ENCODE measurements at places on chromosomes 3 and 15.
A peak's percentile ranks its signal among the peaks of the same experiment; 100 is the strongest.

DNA sequence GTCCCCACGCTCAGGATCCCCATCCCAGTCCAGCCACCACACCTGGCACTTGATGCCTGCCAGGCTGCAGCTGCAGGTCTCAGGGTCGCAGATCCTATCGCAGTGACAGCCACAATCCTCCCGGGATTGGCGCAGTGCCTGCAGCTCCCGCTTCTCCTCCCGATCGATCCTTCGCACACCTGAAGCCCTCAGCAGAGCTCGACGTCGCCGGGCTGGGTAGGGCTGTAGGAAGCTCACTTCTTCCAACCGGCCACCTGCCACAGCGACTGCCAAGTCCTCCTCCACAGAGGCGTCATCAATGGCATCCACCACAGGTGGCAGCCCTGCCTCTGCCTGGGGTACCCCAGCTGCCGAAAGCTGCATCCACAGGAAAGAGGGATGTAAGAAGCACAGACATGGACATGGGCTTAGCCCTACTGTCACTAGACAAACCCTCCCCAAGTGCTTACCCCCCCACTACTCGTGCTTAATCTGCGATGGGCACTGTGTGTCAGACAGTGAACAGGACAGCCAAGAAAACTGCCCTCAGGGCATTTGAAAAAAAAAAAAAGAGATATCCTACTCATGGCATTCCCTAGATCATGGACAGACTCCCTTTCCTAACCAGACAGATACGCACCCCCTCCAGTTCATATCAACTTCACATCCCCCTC, 9.2 kb downstream of the CSRNP1 start:
- DNase-seq, result no peak

- no peak for DNase-seq
These were observed 81.4 kb downstream of the MBNL1 start for GRCh38 chr3:152350139-152350538.

DNA sequence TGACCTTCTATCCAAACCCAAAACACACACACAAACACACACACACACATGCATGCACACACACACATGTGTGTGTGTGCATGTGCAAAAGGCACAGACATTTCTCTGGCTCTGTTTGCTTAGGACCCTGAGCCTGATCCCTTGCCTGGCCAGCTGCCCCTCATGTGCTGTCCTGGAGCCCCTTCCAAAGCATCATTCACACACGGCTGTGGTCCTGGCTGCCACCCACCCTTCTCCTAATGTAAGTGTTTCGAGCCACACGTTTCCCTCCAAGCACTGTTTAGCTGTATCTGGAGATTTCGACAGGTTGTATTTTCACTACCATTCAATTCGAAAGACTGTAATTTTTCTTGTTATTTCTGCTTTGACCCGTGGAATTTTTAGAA, 45.8 kb upstream of the KLF13 start:
- DNase-seq, result no peak

DNA sequence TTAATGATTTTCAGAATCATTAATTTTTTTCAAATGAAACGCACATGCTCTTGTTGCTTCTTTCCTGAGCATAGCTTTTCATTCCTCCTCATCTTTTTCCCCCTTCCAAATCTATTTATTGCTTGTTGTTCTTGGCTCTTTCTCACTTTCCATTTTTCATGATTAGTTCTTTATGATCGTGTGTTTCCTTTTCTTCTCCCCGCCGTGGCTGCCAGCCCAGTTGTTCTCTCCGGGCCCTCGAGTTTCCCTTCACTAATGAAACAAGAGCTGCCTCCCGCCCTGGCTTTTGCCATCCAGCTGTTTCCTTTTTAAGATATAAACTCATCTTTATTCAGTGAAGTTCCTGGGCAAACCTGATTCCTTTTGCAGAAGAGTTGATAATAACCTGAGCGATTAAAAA, 170.2 kb upstream of the NR2F2 start:
- peak; percentile 20 for DNase-seq

DNA sequence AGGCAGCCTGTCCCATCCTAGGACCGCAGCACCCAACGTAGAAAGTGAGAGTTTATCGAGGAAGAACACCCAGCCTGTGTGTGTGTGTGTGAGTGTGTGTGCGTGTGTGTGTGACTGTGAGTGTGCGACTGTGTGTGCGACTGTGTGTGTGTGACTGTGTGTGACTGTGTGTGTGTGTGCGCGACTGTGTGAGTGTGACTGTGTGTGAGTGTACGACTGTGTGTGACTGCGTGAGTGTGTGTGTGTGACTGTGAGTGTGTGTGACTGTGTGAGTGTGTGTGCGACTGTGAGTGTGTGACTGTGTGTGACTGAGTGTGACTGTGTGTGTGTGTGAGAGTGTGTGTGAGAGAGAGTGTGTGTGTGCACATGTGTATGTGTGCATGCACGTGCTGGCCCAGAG, 15.1 kb upstream of the DLL4 start:
- no peak for DNase-seq

DNA sequence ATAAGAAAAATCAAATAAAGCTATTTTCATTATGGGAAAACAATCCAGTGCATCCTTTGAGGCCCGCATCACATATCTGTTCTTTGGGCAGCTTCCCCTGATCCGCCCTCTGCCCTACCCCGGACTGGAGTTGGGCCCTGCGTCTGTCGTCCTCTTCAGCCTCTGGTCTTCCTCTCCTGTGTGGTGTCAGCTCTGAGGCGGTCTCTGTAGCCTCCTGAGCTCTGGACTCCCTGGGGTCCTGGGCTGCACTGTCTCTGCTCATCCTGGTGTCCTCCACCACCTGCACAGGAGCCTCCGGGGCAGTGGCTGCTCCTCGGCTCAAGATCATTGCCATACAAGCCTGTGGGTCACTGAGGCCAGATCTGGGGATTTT, 7.4 kb upstream of the SNX22 start:
- DNase-seq, result no peak

DNA sequence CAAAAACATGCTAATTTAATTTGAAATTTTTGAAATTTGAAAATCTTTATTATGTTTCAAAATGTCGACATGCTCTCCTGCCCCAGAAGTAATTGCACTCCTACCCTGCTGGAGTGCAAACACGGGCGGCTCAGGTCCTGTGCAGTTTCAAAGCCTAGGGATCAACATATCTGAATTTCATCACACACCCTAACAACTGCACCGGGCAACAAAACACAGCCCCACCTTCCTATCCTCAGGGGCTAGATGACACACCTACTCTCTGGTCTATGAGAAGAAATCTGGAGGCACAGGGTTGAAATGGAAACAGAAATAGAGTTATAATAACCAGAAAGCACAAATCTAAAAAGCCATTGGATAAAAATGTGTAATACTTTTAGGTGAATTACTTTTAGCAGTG, 61.4 kb downstream of the BFSP2 start:
- DNase-seq, result no peak

DNA sequence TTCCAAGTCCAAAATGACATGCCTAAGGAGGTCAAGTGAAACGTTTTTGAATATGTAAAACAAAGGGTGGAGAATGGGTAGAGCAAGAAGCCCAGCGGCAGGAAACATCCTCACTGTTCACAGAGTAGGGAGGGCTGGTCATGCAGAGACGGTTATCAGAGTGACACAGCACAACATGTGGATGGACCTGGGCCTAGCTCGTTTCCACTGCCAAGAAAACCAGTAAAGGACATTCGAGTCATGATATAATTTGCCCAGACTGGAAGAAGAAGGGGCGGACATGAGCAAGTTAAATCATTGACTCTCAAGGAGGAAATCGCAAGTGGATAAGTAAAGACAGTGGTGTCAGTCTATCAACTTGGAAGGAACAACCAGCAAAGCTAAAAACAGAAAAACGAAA, 89.3 kb downstream of the LRIG1 start:
- no peak for DNase-seq

- no peak for DNase-seq
These were observed 21.4 kb downstream of the NOX5 start for GRCh38 chr15:69035918-69036258.

- no peak for DNase-seq
These were observed 2.5 kb upstream of the PCSK6 start for GRCh38 chr15:101491734-101492640.

- DNase-seq, result no peak
These were observed 1153.3 kb downstream of the ROBO1 start for GRCh38 chr3:78614486-78614885.

DNA sequence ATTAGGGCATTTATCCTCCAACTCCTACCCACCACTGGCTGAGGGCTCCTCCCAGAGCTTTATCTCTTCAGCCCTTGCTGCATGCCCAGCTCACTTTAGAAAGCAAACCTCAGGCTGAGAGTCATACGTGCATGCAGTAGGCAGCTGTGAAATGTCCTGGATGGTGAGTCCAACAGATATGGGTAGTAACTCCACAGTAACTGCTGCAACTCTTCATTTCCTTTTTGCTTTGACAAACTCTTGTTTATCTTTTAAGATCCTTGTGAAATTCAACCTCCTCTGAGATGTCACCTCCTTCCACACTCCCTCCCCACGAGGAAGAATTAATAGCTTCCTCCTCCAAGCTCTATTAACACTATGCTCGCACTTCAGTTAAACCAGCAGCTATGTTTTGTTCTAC, 35.9 kb upstream of the CTNNB1 start:
- DNase-seq, result no peak

- no peak for DNase-seq
These were observed 123.7 kb downstream of the ASB7 start for GRCh38 chr15:100726070-100726420.

DNA sequence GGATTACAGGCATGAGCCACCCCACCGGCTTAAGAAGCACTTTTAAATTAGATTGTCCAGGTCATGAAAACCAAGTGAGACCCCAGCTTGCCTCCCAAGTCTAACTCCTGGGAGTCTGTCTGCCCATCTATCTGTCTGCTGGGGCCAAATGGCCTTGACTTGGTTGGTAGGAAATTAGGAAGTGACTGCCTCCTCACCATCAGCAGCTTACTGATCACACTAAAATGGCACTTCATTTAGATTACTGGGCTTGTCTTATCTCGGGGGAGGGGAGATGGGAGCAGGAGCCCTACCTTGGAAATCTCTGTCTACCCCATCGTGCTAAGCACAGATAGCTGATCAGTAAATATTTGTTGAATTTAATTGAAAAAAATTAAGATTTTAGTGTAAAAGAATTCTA, 5.6 kb upstream of the LRRC2 start:
- DNase-seq, result no peak

GRCh38 chr15:44183363-44183762, 11.7 kb downstream of the FRMD5 start:
- peak; percentile 9 for DNase-seq

- DNase-seq, result no peak
These were observed 25.1 kb downstream of the RLBP1 start for GRCh38 chr15:89196241-89196640.

DNA sequence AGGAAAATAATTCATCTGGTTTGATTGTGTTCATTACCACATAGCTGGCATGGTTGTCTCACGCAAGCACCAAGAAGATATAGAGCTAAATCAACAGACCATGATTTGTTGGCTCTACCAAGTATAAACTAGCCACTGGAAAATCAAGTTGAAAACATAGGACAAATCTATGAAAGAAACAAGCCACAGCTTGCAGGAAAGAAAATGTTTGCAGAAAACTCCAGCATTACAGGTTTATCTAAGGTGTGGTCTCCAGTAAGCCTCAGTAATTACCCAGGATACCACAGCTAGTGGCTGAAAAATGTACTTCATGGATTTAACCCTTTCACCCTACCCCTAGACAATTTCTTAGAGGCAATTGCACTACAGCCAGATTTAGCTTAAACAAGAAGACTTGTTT, 340.6 kb downstream of the SOX2 start:
- no peak for DNase-seq

GRCh38 chr3:188507244-188507720, 353.3 kb downstream of the LPP start:
- DNase-seq, result peak; percentile 77

- DNase-seq, result peak; percentile 59
These were observed 220.0 kb downstream of the FAM43A start for GRCh38 chr3:194905696-194906095.

DNA sequence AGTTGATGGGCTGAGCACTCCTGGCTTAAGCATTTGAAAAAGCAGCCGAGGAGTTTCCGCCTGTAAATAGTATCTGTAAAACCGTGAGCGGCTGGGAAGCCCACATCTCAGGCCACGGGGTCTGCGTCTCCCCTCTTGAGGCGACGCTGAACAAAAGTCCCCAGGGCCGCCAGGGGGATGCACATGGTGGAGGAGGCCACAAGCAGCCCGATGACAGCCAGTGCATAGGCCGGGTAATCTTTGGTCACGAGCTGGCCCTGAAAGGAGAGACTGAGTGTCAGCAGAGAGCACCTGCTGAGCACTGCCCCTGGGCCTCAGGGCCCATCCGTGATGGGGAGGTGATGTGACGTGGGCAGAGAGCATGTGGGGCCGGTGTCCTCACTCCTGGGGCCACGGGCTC, 37.5 kb downstream of the SLC6A20 start:
- DNase-seq, result no peak

DNA sequence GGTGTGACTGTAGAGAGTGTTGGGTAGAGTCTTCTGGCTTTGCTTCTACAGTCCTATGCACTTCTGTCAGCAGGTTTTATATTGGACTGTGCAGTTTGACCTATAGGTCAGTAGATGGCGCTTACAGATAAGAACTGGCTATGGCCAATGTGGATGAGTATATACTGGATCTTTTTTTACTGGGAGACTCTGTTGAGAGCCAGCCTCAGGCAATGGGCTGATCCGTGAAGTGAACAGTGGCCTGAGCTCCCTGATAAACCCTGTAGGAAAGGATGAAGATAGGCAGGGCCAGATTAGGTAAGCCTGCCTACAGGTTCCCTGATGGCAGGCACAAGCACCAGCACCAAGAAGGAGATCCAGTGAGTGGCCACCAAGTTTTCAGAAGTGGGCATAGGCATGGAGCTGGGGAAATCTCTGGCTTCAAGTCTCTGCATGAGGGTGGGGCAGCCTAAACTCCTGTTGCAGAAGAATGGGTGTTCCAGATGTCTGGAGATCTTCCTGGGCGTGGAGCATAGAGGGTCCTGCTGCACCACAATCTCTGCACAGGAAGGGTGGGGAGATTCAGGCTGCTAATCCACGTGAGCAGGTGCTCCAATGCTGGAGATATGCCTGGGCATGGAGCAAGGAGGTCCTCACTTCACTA, 326.0 kb upstream of the SGO1 start:
- DNase-seq, result no peak

GRCh38 chr3:107661447-107662123, 138.8 kb downstream of the BBX start:
- peak; percentile 36 for DNase-seq

DNA sequence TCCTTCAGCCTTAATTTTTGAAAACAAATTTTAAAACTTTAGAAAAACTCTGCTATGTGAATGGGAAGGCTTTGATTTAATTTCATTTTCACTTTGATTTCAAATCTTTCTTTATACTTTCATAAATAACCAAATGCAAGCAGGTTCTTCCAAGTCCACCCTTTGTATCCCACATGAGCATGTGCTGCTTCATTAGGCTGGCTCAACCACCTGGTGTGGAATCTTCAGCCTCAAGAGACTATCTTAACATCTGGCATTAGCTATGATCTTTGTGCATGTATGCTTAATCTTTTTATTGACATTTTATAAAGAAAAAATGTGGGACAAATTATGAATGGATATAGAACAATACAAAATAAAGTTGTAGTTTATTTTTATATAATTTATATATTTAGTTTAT, 81.8 kb upstream of the MLF1 start:
- DNase-seq, result no peak

- no peak for DNase-seq
These were observed 190.6 kb downstream of the PLCL2 start for GRCh38 chr3:17075358-17075757.

Measured in Daoy (cell line).